NCI-H1417 treated with DMSO at 0.1 percent for 48 hours (cell line): ENCODE measurements at places on chromosomes 13 and 19.

DNA sequence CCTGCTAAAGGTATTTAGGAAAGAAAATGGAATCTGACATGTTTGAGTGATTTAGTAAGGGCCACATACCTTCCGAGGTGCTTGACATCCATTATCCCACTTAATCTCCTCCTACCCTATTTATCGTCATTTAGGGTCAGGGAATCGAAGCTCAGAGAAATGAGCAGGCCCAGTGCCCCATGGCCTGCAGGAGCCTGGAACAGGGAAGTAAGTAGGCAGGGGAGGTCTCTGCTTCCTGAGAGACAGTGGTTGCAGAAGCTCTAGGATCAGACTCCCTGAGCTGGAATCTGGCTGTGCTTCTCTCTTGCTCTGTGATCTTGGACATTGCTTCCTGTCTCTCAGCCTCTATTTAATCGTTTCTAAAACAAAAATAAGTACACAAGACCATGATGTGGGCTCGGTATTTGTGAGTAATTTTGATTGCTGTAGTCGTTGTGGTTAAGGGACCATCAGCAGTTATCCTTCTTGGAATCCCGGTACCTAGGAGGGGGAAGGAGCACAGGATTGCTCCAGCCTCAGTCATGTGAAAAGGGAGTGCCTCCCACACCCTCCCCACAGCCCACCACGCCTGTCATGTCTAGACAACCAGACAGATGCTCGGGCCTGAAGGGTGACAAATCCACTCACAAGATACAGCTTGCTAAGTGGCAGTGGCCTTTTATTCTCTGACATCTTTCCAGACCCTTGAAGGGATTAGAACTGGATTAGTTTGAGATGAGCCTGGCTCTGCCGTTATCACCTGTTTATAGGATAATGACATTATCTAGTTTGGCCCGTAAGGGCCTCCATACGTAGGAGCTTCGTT is 169.2 kb upstream of the TSHZ3 start:
- no peak for DNase-seq

DNA sequence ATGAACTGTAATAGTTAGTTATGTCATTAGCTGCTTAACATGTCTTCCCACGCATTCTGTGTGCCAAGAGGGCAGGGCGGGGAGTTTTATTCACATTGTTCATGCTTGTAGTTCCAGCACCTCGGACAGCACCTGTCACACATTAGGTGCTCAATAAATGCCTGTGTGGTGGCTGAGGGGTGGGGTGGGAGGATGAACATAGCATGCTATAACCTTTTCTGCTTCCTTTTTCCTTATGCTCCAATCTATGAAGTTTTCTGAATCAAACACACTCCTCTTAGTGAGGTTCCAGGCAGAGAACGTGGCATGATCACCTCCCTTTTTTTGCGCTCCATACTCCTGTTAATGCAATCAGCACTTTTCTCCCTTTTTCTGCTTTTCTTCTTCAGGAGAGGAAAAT is 15.8 kb upstream of the PTPRS start:
- no peak for DNase-seq

- no peak for DNase-seq
Measured at GRCh38 chr13:21033212-21033840, 28.1 kb downstream of the LATS2 start.

- no peak for DNase-seq
Measured at GRCh38 chr19:16594131-16594586, 21.9 kb upstream of the SLC35E1 start.

DNA sequence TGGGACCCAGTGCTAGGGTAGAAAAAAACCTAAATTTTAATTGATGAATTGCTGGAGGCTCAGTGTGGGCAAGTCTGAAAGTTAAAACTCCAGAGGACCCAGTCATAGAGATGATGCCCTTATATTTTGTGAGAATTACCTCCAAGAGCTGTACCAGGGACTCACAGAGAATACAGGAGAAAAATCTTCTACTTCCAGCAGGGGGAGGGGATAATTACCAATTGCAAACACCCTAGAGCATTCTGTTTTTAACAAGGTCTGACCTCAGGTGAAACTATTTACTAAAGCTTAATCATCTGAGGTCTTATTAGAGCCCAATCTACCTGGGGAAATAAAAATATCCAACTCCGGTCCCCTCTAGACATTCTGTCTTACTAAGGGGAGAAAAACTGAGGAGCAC is 994.7 kb upstream of the MIR17HG start:
- no peak for DNase-seq

- DNase-seq: no peak
Measured at GRCh38 chr13:99218969-99219368, 18.3 kb downstream of the UBAC2 start.

DNA sequence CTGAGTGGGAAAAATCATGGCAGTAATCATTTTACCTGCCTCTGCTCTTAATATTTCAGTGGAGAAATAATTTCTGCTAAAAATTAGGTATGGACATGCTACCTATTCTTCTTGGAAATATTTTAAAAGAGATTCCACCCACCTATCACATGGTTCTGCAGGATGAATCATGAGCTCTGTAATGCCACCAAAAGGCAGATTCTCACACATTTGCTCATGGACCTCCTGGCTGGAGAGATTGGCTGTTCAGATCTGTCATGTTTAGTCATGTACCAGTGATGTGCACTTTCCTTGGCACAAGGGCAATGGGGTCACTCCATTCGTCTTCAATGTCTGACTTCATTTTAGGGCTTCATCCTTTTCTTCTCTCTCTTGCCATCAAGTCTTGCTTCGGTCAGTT is 101.8 kb upstream of the MBNL2 start:
- DNase-seq: no peak
